ENCODE measurements at places on chromosomes 16 and 17. TPM values are rescaled to one million over a fixed set of nuclear protein-coding genes. Genes with fewer than 3 reads are reported as not detected.
A peak's percentile ranks its signal among the peaks of the same experiment; 100 is the strongest.

CDRT15 gene
- polyA plus RNA-seq: 0.86 TPM

STH gene
- not detected for polyA plus RNA-seq

NPW gene
- 3.1 TPM for polyA plus RNA-seq

INCA1 gene
- polyA plus RNA-seq: 8.9 TPM

TPSD1 gene
- polyA plus RNA-seq: not detected

GUCY2D gene
- polyA plus RNA-seq: 0.13 TPM

CEP295NL gene
- 0.72 TPM for polyA plus RNA-seq

SLC38A8 gene
- polyA plus RNA-seq: not detected

DNA sequence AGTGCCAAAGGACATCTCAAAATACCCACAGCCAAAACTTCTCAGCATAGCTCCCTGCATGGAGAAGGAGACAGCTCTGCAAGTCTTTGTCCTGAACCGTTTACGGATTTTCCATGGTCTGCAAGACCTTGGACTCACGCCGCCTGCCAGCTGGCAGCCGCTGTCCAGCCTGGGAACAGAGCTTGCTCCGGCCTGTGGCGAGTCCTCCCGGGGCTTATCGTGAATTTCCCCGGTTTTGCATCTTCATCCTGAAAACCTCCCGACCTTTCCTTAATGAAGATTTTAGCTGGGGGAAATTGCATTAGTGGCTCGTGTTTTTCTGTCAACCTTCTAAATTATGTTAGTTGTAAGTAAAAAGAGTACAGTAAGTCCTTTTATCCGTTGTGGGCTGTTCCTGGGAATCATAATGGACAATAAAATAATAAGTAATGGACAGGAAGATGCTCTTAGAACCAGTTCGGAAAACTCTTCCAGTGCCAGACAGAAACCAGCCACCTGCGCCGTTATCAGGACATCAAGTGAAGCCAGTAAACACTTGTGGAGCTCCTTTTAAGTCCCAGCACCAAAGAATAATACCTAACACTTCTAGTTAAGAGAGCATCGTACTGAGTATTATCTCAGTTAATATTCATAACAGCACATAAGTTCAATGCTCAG is 112.4 kb upstream of the NOL11 start:
- no peaks in the 10 kb centered on the region for H3K36me3 ChIP-seq
- no peaks in the 10 kb centered on the region for H3K27me3 ChIP-seq
- no peak overlapping the region for H3K27ac ChIP-seq
- H3K4me3 ChIP-seq: no peak overlapping the region
- no peaks in the 10 kb centered on the region for H3K4me1 ChIP-seq

- H3K27ac ChIP-seq: no peak overlapping the region
- H3K4me3 ChIP-seq: no peak overlapping the region
- no peaks in the 10 kb centered on the region for H3K4me1 ChIP-seq
- H3K27me3 ChIP-seq: no peaks in the 10 kb centered on the region
- DNase-seq: no peak
Measured at GRCh38 chr16:66569827-66570405, 3.7 kb downstream of the CMTM1 start.

DNA sequence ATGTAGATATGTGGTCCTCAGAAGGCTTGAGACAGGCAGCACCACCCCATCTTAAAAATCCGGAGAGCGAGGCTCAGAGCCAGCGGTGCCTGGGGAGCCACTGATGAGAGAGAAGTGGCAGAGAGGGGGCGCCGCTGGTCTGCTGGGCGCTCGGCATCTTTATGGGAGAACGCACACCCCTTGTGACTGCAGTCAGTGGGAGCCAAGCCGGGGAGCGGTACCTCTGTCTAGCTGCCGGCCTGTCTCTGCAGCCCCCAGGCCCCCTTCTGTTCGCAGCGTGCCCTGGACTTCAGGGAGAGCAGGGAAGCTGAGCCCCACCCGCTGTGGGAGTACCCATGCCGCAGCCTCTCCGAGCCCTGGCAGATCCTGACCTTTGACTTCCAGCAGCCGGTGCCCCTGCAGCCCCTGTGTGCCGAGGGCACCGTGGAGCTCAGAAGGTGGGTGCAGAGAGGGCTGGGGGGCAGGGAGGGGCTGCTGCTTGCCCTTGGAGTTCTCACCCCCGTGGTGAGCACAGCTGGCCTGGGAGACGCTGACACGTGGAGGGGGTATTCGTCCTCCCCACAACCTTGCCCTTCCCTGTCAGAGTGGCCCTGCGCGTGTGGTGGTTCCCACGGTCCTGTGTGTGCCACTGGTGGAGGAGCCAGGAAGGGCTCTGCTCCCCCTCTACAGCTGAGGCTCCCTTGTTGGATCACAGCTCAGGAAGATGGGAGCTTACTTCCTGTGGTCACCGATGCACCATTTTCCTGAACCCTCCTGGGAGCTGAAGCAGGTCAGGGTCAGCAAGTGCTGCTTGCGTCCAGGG is 44.8 kb downstream of the PRMT7 start:
- no peak overlapping the region for H3K4me3 ChIP-seq
- DNase-seq: peak; percentile 66
- no peak overlapping the region for H3K27ac ChIP-seq
- peaks cover 17% of the 10 kb centered on the region for H3K4me1 ChIP-seq

DNA sequence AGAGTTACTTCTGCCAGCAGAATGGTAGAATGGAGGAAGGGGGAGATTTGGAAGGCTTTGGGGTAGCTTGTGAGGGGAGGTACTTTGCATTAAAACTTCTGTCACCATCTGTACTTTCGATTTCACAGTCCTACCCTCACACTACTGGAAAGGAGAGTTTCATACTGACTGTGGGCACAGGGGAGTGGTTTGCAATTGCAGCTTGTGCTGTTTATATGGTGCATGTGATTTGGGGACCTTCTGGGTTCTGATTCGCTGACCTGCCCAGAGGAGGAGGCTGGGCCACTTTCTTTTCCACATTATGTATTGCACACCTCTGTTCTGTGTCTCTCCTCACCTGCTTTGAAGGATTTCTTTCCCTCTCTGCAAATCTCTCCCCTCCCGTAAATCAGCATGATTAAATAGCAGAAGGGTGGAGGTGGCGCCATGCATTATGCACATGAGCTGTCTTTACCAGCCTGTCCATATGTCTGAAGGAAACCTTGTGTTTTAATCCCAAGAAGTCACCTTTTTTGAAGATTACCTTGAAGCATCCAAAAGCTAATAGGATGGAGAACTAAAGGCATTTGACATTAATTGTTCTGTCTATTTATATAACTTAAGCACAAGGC is 90.9 kb downstream of the RBFOX1 start:
- no peak overlapping the region for H3K4me3 ChIP-seq
- H3K36me3 ChIP-seq: no peaks in the 10 kb centered on the region
- H3K27me3 ChIP-seq: no peaks in the 10 kb centered on the region

- H3K36me3 ChIP-seq: no peaks in the 10 kb centered on the region
- DNase-seq: no peak
- no peak overlapping the region for H3K4me3 ChIP-seq
- no peaks in the 10 kb centered on the region for H3K4me1 ChIP-seq
Measured at GRCh38 chr16:72649254-72649944, 398.5 kb downstream of the ZFHX3 start.

DNA sequence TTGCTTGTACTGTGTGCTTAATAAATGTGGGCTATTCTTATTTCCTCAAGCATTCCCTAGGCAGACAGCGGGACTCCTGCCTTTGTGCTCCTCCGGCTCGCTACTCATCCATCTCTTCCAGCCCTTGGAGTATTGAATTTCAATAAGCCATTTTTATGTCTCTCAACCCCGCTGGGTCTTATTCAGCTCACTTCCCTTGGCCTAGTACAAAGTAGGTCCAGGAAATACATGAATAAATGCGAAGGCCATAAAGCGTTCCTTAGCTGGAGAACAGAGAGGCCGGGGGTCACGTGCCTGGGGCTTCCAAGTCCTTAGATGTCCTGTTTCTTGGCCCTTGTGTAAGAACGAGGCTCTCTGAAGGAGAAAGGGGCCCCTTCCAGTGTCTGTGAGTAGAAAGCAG is 236.7 kb upstream of the ASIC2 start:
- H3K4me3 ChIP-seq: no peak overlapping the region
- H3K27ac ChIP-seq: no peak overlapping the region
- no peak for DNase-seq
- H3K27me3 ChIP-seq: no peaks in the 10 kb centered on the region

- peaks cover 25% of the 10 kb centered on the region for H3K4me1 ChIP-seq
- H3K27ac ChIP-seq: no peak overlapping the region
- H3K36me3 ChIP-seq: no peaks in the 10 kb centered on the region
- DNase-seq: no peak
- H3K27me3 ChIP-seq: no peaks in the 10 kb centered on the region
Measured at GRCh38 chr17:57110152-57110542, 25.1 kb downstream of the AKAP1 start.

DNA sequence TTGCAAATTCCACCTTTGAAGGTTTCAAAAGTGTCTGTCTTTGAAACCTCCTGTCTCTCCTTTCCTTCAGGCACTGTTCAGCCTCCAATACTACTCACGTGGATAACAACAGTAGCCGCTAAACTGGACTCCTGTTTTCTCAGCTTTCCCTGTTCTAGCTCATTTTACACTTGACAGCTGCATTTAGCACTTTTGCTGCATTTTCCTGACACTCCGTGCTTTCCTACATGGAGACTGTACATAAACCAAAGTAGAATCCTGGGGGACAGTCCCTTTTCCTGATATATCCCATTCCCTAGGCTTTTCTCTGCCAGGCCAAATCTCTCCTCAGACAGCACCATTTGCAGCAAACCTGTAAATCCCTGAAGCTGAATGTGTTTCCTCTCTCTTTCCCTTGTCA is 3.6 kb downstream of the CCL5 start:
- H3K4me1 ChIP-seq: peaks cover under 1% of the 10 kb centered on the region
- H3K4me3 ChIP-seq: no peak overlapping the region
- no peaks in the 10 kb centered on the region for H3K27me3 ChIP-seq
- H3K27ac ChIP-seq: no peak overlapping the region
- DNase-seq: no peak

- DNase-seq: no peak
- H3K4me3 ChIP-seq: no peak overlapping the region
- H3K36me3 ChIP-seq: peaks cover 79% of the 10 kb centered on the region
Measured at GRCh38 chr17:51015145-51015558, 105.5 kb downstream of the SPAG9 start.

GRCh38 chr16:80147026-80147655 is 393.7 kb upstream of the DYNLRB2 start:
- H3K36me3 ChIP-seq: no peaks in the 10 kb centered on the region
- H3K4me1 ChIP-seq: no peaks in the 10 kb centered on the region
- DNase-seq: no peak

GRCh38 chr17:16934133-16934795 is 37.7 kb downstream of the TNFRSF13B start:
- H3K4me3 ChIP-seq: no peak overlapping the region
- no peaks in the 10 kb centered on the region for H3K4me1 ChIP-seq
- no peak for DNase-seq
- H3K27ac ChIP-seq: no peak overlapping the region
- H3K36me3 ChIP-seq: no peaks in the 10 kb centered on the region

GRCh38 chr17:57221366-57222350 is 34.7 kb upstream of the MSI2 start:
- no peaks in the 10 kb centered on the region for H3K27me3 ChIP-seq
- H3K36me3 ChIP-seq: no peaks in the 10 kb centered on the region
- DNase-seq: no peak
- H3K4me3 ChIP-seq: no peak overlapping the region
- no peak overlapping the region for H3K27ac ChIP-seq

GRCh38 chr16:4315186-4316107 is at the start of gene GLIS2:
Gene GLIS2, plus strand, starts transcription at chr16:4316067. Its CDS starts 16,214 bp downstream, at chr16:4332281.
- H3K4me1 ChIP-seq: peaks cover 27% of the 10 kb centered on the region
- peak within 1 kb of the TSS; percentile 71 for H3K4me3 ChIP-seq
- H3K27me3 ChIP-seq: peaks cover 45% of the 10 kb centered on the region
- peak within 1 kb of the TSS; percentile 87 for H3K27ac ChIP-seq
- no peaks in the 10 kb centered on the region for H3K36me3 ChIP-seq
